Smooth muscle cell of bladder (primary cell): ENCODE measurements at places on chromosomes 6 and 20. TPM values are rescaled to one million over a fixed set of nuclear protein-coding genes. Genes with fewer than 3 reads are reported as not detected.

The TAF4 gene
- 2.4 and 2.7 TPM in 2 replicates for total RNA-seq

The ZGPAT gene
- total RNA-seq = 14.3 and 15.6 TPM in 2 replicates

The RAB44 gene
- under 0.01 TPM in 2 replicates for total RNA-seq

The C6orf47 gene
- total RNA-seq = 17.9 and 23.8 TPM in 2 replicates

The SPATS1 gene
- not detected in 2 replicates for total RNA-seq
